Activated naive CD4-positive, alpha-beta T cell (primary cell): ENCODE measurements at places on chromosomes 1 and 21.

- DNase-seq: no peak
Measured at GRCh38 chr1:60575326-60575977, 501.9 kb upstream of the C1orf87 start.

- DNase-seq: no peak
Measured at GRCh38 chr1:47761201-47761930, 235.8 kb downstream of the TRABD2B start.

DNA sequence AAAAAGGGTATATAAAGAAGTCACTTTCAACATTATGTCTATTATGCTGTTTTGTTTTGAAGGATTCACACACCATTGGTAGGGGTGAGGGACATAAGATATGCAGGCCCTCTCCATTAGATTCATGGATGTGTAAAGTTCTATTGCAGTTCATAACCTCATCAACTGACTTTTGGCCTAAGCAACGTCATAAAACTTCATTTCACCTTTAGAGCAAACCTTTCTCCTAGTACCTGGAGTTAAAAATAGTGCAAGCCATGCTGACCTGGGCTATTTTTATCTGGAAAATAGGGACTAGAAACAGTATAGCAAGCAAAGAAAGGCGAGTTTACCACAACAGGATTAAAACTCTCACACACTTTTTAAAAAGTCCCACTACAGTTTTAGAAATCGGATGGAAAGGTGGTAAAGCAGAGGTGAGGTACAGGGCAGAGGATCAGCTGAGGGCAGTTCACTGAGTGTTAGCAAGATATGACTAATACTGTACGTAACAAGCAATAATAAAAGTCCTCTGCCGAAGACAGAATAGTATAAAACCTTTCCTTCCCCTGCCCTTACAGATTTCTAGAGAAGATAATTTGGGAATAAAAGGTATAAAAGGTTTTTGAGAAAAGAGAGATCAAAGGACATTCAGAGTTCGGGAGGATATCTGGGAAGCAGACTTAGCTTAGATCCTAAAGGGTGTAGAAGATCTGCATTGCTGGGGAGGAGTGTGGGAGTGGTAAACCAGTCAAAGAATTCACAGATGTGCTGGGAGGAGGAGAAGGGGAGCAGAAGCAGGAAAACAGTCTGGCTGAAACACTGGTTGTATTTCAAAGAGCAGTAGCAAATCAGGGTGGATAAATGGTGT, 14.3 kb downstream of the EGLN1 start:
- no peak for DNase-seq

GRCh38 chr1:41184446-41184845, 57.7 kb downstream of the SCMH1 start:
- DNase-seq: no peak

- DNase-seq: no peak
Measured at GRCh38 chr1:244046907-244047611, 4.0 kb upstream of the ZBTB18 start.

- no peak for DNase-seq
Measured at GRCh38 chr1:10730985-10731384, 65.5 kb downstream of the CASZ1 start.

GRCh38 chr21:18152371-18152770, 92.3 kb upstream of the CHODL start:
- DNase-seq: no peak

DNA sequence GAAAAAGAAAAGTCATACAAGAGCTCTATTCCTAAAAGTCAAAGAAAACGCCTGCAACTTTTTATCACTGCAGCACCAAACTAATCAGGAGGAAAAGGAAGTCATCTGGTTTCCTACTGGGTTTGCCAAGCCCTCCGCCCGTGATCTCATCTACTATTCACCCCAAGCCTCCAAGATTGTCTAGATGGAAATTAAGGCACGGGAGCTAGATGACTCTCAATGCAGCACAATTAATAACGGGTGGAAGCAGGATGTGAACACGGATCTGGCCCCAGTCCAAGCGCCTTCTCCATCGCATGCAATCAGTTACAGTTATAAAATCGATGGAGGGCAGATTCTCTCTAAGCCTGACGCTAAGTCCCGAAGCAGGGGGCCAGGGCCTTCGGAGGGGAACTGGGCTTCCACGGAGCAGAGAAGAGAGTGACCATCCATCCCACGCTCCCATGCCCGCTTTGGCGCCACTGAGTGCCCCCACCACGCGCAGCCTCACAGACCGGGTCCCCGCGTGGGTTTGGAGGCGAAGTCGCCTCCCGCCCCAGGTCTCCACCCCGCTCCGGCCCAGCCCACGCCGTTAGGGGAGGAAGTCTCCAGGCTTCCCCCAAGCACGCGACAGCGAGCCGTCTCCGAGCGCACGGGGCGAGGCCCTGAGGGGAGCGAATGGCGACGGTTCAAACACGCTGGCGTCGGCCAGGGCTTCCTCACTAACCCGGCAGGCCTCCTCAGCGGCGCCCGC, 1.8 kb downstream of the HSF2BP start:
- DNase-seq: no peak

- no peak for DNase-seq
Measured at GRCh38 chr1:186139115-186139514, 235.9 kb downstream of the TPR start.

- no peak for DNase-seq
Measured at GRCh38 chr1:45411510-45411899, 71.3 kb upstream of the MUTYH start.

GRCh38 chr1:230747890-230748800, 957 bp downstream of the CAPN9 start:
- no peak for DNase-seq

GRCh38 chr1:157278383-157279137, 140.4 kb upstream of the ETV3 start:
- DNase-seq: no peak

- no peak for DNase-seq
Measured at GRCh38 chr1:153353226-153353947, 4.3 kb upstream of the S100A9 start.

GRCh38 chr21:45867671-45868081, 113.9 kb upstream of the COL6A1 start:
- DNase-seq: no peak

DNA sequence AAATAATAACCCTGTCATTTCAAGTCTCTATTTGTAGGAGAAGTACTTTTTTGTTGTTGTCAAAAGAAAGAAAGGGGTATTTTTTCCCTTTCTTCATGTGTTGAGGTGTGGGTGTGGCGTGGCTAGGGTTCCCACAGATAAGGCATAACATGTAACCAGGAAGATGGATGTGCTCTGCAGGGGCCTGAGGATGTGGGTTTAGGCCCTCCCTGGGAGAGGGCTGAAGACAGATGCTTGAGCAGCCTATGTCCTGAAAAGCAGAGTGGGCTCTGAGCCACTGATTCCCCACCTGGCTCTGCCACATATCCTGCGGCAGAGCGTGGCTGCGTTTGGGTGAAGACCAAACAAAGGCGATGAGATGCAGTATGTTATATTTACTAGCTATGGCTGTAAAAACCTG, 13.9 kb upstream of the ADAR start:
- no peak for DNase-seq

- no peak for DNase-seq
Measured at GRCh38 chr1:84780000-84780716, 89.9 kb upstream of the SSX2IP start.

DNA sequence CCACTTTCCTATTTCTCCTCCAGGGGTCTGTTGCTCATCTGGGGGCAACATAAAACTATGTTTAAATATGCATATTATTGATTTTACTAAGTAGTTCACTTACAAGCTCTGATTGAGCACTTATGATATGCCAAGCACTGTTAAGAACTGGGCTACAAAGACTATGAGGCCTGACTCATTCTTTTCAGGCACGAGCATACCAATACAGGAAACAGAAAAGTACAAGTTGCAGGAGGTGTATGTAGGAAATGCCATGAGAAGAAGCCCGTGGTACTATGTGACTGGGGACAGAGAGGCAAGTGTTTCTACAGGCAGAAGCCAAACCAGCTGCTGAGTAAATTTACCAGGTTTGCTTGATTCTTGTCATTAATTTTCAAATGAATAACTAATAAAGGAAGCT, 120.4 kb upstream of the PTGFR start:
- no peak for DNase-seq

DNA sequence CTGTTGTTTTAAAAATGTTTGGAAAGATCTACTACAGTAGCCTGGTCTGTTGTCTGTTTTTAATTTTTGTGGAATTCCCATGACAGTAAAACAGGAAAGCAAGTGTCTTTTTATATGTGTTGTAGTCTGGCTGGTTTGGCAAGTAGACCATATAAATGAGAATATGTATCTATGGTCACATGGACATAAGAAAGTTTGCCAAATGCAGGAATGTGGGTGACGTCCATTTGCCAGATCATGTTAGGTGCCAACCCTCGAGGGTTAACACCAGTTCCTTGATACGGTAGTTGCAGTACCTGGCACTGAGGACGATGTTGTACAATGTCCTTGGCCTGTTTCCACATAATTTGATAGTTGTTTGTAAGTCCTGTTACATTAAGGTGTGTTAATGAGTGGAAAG, 6.2 kb downstream of the DAP3 start:
- no peak for DNase-seq

DNA sequence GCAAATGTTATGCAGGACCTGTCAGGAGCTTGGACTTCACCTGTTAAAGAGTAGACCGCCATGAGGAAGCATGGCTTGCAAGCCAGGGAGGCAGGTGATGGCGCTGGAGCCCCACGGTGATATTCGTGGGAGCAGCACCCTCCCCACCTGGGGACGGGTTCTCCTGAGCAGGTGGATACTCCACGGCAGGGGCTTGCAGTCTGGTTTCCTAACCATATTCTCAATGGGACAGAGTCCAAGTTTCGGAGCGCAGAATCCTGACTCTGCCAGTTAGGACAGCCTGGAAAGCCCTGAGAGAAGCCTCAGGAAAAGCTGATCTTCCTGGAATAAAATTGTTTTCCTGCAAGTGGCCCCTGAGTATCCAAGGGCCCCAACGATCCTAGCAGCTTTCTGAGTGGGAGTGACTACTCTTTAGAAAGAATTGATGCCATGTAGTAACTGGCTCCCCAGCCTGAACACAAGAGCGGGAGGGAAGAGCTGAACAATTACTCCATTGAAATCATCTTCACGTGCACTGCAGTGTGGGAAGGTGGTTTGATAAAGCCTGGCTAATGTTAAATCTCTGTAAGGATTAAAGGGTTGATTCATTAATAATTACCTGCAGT, 146.3 kb upstream of the RAB4A start:
- DNase-seq: no peak

- DNase-seq: no peak
Measured at GRCh38 chr1:159012495-159012894, 2.8 kb downstream of the IFI16 start.

DNA sequence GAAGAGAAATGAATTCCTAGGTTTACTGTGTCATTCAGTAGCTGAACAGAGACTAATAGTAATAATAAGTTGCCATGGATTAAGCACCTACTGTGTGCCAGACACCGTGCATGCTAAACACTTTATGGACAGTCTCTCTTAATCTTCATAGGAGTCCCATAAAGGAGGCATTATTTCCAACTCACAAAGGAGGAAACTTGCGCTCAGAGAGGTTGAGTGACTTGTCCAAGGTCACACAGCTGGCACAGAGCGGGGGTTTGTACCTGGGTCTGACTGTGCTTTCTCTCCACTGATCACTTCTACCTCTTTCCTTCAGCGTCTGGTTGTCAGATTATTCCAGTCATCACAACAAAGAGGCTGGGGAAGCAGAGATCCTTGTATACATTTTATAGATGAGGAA, 91.3 kb downstream of the KIRREL1 start:
- no peak for DNase-seq

DNA sequence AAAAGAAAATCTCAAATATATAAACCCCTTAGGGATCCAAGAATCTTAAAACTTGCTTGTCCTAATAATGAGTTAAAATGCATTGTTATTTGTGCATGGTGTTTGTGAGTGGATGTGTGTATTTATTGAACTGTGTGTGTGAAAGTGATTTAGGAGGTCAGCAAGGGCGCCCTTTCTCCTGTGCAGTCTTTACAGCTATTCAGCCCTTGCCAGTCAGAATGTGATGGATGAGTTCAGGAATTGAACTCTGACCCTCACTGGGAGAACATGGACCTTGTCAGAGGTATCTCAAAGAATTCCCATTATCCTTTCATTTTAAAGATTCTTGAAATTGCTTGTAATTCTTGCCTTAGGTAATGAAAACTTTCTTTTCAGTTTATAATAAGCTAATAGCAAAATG, 493.0 kb upstream of the ADGRL4 start:
- DNase-seq: no peak

DNA sequence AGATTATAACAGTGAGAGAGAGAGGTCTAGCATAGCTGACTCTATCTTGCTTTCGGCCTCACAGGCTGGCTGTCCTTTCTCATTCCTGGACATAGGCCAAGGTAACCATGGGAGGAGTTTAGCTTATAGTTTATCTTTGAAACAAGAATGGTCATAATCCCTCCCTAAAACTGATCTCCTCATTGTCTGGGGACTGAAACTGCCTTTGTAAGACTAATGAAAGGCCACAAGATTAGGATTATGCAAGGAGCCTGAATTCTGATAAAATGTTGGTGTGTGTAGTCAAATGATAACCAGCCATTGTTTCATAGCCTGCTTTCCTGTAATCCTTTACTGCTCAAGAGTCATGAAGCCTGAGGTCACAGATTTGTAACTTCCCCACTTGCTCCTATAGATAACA, 131.9 kb upstream of the LYPLAL1 start:
- DNase-seq: no peak
